Aorta (tissue), 5 donors: ENCODE measurements at places on chromosomes 13 and 19. TPM values are rescaled to one million over a fixed set of nuclear protein-coding genes. Genes with fewer than 3 reads are reported as not detected.

DNA sequence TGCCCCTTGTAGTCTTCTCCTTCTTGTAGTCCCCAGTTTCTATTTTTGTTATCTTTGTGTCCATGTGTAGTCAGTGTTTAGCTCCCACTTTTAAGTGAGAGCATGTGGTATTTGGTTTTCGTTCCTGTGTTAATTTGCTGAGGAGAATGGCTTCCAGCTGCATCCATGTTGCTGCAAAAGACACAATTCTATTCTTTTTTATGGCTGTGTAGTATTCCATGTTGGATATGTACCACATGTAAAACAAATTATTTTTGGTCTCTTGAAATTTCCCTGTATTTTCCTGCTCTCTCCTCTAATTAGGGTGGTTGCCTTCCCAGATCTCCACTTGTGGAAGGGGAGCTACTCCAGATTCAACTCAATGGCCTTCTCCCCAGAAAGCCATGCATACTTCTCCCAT lies 813.8 kb downstream of the UQCRFS1 start:
- no peak for DNase-seq

GRCh38 chr19:4164262-4164661 lies 10.8 kb downstream of the CREB3L3 start:
- DNase-seq: no peak

- no peak for DNase-seq
Measured at GRCh38 chr13:110985541-110985940, 70.7 kb upstream of the ANKRD10 start.

- peak; percentile 90 for DNase-seq
Measured at GRCh38 chr19:33080761-33081681, at the start of gene GPATCH1. GPATCH1 (plus strand) TSS chr19:33081181; CDS start chr19:33081194, 13 bp downstream.

DNA sequence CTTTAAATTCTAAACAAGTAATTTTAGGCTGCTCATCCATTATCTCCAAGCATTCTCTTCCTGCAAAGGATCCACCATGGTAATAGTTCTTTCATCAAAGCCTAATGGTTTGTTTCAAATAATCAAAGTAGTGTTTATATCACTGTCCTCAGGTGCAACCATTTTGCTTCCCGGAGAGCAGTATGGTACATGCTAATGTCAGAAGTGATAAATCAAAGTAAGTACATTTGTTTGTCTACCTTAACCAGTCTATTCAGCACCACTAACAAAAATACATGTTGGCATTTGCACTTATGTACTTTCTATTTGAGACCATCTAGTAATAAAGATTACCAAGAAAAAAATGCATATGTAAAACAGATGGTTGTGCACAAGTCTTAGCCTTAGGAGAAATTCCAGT lies 37.5 kb downstream of the DACH1 start:
- no peak for DNase-seq

- DNase-seq: no peak
Measured at GRCh38 chr13:95100525-95101433, 200.5 kb downstream of the ABCC4 start.

GRCh38 chr19:39444598-39445195 lies 685 bp upstream of the SUPT5H start:
- no peak for DNase-seq

DNA sequence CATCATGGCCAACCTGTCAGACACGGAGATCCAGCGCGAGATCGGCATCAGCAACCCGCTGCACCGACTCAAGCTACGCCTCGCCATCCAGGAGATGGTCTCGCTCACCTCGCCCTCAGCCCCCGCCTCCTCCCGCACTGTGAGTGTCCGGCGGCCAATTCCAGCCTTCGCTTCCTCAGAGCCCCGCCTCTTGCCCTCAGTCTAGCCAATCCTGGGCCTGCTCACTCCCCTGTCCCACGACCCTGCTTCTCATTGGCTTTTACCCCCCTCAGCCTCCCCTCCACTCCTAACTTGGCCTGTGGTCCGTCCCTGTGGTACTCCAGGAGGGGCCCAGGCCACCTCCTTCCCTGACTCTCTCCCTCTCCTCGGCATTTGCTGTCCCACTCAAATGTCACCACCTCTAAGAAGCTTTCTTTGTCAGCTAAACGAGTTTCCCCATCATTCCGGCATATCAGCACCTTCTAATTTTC lies 12.3 kb downstream of the HRC start:
- DNase-seq: peak; percentile 96

GRCh38 chr13:19860884-19861655 lies 2.4 kb downstream of the ZMYM5 start:
- DNase-seq: no peak

DNA sequence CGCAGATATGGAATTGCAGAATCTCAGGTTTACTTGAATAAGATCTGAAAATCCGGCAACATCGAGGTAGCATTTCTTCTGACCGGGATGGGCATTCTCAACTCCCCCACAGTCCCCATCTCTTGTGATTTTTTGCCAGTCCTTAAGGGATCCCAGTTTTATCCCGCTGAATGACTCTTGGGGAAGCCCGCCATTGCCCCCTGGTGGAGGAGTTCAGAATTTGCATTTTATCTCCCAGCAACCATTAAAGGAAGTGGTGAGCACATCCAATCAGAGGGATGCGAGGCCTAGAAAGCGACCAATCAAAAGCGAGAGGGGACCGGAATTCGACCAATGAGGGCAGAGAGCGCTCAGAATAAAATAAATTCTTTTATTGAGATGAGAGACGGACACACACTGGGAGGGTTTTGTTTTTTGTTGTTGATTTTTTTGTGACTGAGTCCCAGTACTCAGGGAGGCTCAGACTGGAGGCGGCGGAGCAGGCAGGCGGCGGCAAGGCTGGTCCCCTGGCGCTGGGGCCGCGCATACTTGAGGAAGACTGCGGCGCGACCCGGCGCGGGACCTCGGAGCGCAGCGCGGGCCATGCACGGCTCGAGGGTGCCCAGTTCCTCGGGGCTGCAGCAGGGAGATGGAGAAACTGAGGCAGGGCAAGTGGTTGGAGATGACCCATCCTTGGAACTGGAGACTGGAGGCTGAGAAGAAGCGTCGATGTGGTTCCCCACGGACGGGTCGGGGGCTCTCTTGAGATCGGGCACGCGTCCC lies 3.9 kb upstream of the TTC9B start:
- DNase-seq: peak; percentile 85

- DNase-seq: no peak
Measured at GRCh38 chr19:40744554-40745401, 5.5 kb downstream of the ACTMAP start.

DNA sequence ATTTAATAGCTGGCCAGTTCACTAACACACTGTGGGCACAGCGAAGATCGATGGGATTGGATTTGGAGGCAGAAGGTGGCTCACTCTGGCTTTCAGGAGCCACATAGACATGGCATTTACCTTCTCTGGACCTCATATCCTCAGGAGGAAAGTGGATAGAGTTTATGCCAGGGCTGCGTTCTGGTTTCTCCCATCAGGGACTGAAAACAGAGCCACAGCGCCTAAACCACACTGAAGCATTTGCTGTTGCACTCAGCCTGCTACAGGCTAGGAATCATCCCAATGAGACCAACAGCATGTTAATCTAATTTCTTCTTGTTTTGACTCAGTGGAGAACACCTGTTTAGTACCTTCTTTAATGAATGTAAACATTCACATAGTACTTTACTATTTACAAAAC lies 1.6 kb downstream of the CYSLTR2 start:
- no peak for DNase-seq

GRCh38 chr13:24168392-24168750 lies 7.9 kb downstream of the SPATA13 start:
- DNase-seq: no peak

Gene CD79A
- 0.96 TPM for total RNA-seq

Gene HDGFL2
- total RNA-seq: 23.6 TPM

Gene ARL11
- 1.8 TPM for total RNA-seq

Gene PEAK3
- total RNA-seq: 0.93 TPM
